ENCODE measurements at places on chromosomes 13 and 19.
A peak's percentile ranks its signal among the peaks of the same experiment; 100 is the strongest.

GRCh38 chr19:33458171-33458633, 63.4 kb downstream of the PEPD start:
- no peak for DNase-seq

DNA sequence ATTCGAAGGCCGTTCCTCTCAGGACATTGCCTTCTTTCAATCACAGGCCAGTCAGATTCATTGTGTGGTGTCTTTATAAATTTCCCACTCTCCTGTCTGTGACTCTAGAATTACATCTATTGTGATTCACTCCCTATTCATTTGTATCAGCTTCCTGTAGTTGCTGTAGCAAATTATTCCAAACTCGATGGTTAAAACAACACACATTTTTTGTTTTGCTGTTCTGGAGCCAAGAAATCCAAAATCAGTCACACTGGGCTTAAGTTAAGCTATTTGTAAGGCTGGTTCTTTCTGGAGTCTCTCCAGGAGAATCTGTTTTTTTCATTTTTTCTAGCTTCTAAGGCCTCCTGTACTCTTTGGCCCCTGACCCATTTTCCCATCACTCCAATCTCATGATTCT, 1487.0 kb upstream of the SLC10A2 start:
- DNase-seq = no peak

- peak; percentile 77 for DNase-seq
These were observed 2.2 kb downstream of the BST2 start for GRCh38 chr19:17402982-17403855.

- DNase-seq = no peak
These were observed 13.8 kb downstream of the SPINT2 start for GRCh38 chr19:38277969-38278680.

GRCh38 chr19:29477831-29478577, 47.8 kb upstream of the VSTM2B start:
- no peak for DNase-seq

Measured in WTC11 (cell line).